Fibroblast of lung (primary cell): ENCODE measurements at places on chromosomes 11 and 22.
A peak's percentile ranks its signal among the peaks of the same experiment; 100 is the strongest.

GRCh38 chr11:95641495-95641894, 148.1 kb downstream of the FAM76B start:
- DNase-seq: no peak

- DNase-seq: no peak
These were observed 28.4 kb upstream of the SIK2 start for GRCh38 chr11:111573821-111574249.

DNA sequence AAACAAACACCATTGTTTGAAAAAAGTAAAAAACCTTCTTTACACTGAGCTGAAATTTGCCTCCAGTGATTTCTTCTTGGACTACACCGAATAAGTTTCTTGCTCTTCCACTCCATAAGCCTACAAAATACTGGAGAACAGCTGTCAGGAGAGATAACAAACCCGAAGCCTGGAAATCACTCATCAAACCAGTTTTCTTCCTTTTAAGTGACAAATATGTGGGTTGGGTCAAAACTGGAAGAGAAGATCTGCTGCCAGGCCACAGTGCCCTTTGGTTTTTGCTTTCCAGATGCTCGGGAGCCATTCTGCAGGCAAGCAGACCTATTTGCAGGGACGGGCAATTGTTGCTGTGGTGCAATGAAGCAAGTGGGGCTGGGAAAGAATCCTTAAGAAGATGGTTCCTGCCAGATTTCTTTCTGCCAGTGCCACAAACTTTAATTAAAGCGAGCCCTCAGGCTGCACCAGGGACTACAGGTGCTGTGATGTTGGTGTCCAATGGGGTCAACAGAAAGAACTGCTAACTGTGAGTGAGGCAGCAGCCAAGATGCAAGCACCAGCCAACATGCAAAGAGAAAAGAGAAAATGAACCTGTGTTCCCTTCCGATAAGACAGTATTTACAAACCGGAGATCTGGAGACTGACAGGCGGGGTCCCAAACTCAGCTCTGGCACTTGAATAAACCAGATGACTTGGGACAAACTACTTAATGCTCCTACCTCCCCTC, 44.8 kb upstream of the SMCO4 start:
- no peak for DNase-seq

GRCh38 chr22:48717883-48718817, 1109.5 kb downstream of the BRD1 start:
- no peak for DNase-seq

DNA sequence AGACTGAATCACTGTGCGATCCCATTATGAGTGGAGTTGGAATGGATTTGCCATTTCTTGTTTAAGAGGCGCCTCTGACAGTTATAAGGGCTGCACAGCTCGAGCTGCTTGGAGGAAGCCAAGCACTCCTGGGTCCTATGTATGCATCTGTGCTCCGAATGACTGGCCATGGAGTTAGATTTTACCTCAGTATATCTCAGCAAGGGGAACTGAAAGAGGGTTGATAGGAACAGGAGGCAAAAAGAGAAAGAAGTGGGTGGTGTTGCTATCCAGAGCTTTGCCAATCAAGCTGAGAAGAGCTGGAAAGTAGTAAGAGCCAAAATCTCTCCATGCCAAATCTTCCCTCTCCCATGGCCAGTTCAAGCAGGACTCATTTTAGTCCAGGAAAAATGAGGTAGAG, 632.0 kb upstream of the KIRREL3 start:
- DNase-seq: no peak

GRCh38 chr11:65778431-65778900, 2.3 kb downstream of the AP5B1 start:
- no peak for DNase-seq

- DNase-seq: peak; percentile 22
These were observed 106.8 kb downstream of the ABTB2 start for GRCh38 chr11:34250732-34251588.

DNA sequence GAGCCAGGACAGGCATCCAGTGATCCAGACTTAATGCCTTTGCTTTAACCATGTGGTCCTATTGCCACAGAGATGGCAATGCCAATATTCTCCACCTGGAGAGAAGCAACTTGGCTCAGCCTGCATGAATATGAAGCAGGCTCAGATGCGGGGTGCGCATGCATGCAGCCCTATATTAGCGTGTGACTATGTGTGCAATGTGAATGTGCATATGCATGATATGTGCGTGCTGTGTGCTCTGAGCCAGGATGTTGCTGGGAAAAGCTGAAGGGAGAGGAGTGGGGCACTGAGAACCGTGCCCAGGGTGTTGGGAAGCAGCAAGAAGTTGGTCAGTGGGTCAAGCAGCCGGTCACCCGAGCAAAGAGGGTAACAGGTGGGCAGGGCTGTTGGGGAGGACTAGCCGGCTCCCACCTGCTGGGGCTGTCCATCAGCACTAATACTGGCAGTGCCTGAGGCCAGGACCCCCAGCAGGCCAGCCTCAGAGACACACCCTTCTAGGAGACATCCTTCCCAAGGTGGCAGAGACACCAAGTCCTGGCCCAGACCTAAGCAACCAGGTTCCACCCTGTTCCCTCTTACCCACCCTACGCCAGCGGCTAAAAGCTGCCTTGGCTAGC, 24.8 kb upstream of the MYOD1 start:
- DNase-seq: no peak

GRCh38 chr22:50705219-50705691, 32.6 kb downstream of the SHANK3 start:
- DNase-seq: peak; percentile 83

DNA sequence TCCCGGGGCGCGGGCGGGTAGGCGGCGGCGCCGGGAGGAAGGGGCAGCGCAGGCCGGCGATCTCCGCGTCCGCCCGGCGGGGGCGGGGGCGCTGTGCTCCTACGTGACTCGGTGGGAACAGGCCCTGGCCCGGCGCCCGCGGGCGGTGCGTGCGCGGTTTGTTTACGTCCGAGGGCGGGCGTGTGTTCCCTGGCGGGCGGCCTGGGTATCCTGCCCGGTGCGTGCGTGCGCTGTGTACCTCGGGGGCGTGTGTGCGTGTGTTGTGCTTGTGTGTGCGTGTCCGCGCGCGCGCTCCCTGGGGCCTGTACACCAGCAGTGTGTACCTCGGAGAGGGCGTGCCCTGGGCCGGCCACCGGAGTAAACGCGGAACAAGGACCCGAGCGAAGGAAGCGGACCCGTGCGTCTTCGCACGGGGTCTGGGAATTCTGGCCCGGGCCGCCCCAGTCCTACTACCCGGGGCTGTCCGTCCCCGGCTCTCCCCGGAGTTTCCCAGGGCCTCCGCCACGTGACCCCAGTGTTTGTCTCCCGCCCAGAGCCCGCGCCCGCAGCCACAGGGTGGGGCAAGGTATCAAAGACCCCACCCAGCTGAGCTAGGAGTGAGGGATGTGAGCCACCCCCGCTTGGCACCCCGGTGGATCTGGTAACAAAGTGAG, 769 bp downstream of the MAFF start:
- peak; percentile 94 for DNase-seq

DNA sequence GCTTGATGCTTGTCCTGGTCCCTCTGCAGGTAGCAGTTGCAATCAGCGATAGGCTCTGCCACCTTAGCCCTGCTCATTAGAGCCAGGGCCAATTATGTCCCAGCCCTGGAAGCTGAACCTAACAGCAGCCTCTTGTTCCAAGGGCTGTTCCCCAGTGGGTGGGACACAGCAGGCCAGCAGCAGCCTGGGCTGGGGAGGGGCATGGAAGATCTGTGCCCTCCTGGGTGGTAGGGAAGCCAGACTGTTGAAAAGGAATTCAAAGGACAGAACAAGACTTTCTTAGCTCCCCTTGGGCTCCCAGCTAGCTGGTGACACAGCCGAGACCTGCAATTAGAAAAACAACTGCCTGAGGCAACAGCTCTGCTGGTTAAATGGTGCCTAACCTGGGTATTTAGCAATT, 17.4 kb downstream of the DRD2 start:
- no peak for DNase-seq

- peak; percentile 83 for DNase-seq
These were observed 55.4 kb downstream of the HSD17B12 start for GRCh38 chr11:43735961-43736360.

DNA sequence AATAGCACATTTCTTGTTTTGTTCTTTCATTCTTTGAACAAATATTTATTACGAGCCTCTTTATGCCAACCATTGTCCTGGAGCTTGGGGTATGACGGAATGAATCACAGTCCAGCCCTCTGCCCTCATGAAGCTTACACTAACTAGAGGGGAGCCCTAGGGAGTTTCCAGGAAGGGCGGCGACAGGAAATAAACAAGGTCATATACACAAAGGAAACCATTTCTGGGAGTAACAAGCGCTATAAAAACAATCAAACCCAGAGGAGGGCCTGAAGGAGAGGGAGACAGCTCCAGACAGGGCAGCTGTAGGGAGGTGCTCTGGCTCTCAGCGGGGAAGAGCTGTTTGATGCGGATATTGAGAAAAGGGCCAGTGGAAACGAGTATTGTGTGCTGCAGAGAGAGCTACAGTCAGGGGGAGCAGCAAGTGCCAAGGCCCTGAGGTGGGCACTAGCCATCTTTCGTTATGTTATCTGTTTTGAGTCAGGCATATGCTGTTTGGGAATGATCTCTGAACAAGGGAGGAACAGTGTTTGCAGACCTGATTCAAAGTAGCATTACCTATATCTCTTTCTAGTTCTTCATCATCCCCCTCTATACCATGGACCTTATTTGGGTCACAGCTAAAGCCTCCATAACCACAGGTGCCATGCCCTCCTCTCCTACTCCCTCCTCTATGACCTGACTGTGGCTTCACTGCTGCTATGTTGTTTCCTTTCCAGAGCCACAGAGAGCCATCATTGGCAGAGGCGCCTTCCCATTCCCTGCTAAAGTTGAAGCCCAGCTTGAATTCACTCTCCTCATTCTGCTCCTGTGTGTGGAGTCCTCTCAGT, 15.3 kb upstream of the ZBTB16 start:
- DNase-seq: peak; percentile 51

GRCh38 chr11:2446590-2447252, 1.9 kb downstream of the KCNQ1 start:
- no peak for DNase-seq

- DNase-seq: peak; percentile 69
These were observed 8.0 kb upstream of the CAVIN3 start for GRCh38 chr11:6328321-6328720.

GRCh38 chr11:31956310-31956709, 134.6 kb upstream of the RCN1 start:
- no peak for DNase-seq
